Upper lobe of left lung (tissue), 6 donors: ENCODE measurements at places on chromosomes 4 and X.

DNA sequence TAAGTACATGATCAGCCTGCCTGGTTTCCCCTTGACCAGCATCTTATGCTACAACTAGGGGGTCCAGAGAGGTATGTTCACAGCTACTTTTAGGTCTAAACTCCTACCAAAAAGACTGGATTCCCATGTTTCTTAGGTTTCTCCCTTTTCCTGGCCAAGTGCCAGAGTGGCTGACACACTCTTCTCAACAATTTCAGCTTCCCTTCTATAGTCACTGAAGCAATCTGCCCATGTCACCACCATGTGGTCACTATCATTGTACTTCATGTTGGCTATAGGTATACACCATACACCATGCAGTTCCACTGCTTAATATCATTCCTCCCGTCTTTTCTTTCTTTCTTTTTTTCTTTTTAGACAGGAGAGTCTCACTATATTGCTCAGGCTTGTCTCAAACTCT, 66.9 kb downstream of the KLHL13 start:
- H3K4me1 ChIP-seq, result no peaks in the 10 kb centered on the region
- H3K27me3 ChIP-seq, result no peaks in the 10 kb centered on the region
- DNase-seq, result no peak
- no peak overlapping the region for H3K4me3 ChIP-seq

DNA sequence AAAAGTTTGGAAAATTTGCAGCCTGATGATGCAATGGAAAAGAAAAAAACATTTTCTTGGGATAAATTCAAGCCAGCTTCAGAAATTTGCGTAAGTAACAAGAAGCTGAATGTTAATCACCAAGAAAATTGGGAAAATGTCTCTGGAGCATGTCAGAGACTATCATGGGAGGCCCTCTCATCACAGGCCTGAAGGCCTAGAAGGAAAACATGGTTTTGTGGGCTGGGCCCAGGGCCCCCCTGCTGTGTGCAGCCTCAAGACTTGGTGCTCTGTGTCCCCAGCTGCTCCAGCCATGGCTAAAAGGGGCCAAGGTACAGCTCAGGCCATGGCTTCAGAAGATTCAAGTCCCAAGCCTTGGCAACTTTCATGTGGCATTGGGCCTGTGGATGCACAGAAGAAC, 1049.8 kb upstream of the GRIA3 start:
- no peaks in the 10 kb centered on the region for H3K27me3 ChIP-seq
- no peaks in the 10 kb centered on the region for H3K4me1 ChIP-seq

DNA sequence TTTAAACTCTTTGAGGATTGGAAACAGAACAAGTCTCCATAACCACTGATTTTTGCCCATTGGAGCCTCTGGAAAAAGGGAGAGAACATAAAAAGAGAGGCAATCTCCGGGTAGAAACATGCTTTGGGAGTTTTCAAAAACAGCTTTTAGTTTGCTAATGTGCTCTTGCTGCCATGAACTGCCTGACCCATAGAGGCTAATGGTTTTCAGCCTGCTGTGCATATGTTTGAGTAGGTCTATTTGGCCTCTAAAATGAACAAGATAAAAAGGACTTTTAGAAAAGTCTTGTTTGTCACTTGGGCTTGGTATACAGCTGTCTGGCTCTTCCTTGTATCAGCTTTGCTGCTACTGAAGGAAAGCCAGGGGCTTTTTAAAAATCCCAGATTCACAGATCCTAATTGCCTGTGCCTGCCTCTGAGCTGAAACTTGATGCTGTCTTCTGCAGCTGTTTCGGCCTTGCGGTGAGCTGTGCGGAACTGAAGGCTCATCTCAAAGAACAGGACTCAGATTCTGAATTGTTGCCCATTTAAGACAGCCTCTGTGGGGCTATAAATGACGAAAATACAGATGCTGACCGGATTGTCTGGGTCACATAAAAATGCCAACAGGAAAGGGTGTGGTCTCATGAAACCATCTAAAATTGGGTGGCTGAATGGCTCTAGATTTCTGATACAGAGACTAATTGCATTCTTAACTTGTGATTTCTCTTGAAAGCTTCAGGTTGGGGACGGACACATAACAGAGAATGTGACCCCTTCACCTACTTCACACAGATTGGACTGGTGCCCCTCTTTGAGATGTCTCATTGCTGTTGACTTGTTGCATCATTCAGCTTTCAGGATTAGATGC, 18.4 kb upstream of the ZNF41 start:
- H3K4me1 ChIP-seq, result no peaks in the 10 kb centered on the region
- DNase-seq, result no peak
- no peak overlapping the region for H3K4me3 ChIP-seq
- no peaks in the 10 kb centered on the region for H3K36me3 ChIP-seq

GRCh38 chr4:168536448-168536847, 39.6 kb downstream of the PALLD start:
- H3K4me1 ChIP-seq, result no peaks in the 10 kb centered on the region
- no peak overlapping the region for H3K27ac ChIP-seq
- H3K27me3 ChIP-seq, result no peaks in the 10 kb centered on the region
- H3K4me3 ChIP-seq, result no peak overlapping the region
- no peaks in the 10 kb centered on the region for H3K36me3 ChIP-seq

- H3K4me3 ChIP-seq, result no peak overlapping the region
- H3K27me3 ChIP-seq, result no peaks in the 10 kb centered on the region
- DNase-seq, result no peak
- no peaks in the 10 kb centered on the region for H3K36me3 ChIP-seq
- no peak overlapping the region for H3K27ac ChIP-seq
- no peaks in the 10 kb centered on the region for H3K4me1 ChIP-seq
These were observed 8.7 kb downstream of the SHROOM4 start for GRCh38 chrX:50805276-50805675.

GRCh38 chrX:69077895-69078455, 87.3 kb downstream of the PJA1 start:
- H3K27me3 ChIP-seq, result no peaks in the 10 kb centered on the region
